CD4-positive, CD25-positive, alpha-beta regulatory T cell (primary cell): ENCODE measurements at places on chromosomes 11 and 22.

GRCh38 chr11:123678246-123678645, 23.8 kb upstream of the SCN3B start:
- no peak for DNase-seq

GRCh38 chr11:17845431-17845881, 110.9 kb downstream of the KCNC1 start:
- DNase-seq, result no peak

DNA sequence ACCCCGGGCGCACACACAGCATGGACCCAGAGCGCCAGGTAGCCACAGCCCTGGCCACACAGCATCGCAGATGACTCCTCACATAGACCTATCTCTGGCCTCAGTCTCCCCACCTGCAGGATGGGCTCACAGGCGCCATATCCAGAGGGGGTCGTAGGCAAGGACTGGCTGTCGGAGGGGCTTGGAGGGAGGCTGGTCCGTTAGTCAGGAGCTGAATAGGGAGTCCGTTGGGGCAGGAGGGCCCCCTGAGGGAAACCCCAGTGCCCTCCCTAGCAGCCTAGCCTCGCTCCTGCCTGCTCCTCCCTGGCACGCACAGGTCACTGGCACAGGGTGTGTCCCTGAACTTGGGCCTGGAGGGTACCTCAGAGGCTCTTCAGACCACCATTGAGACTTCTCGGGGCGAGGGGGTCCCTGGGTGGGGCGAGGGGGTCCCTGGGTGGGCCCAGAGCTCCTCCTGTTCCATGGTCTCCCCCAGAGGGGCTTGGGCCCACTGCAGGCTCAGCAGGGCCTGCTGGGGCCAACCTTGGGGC, 2.0 kb downstream of the PLXNB2 start:
- DNase-seq, result no peak

DNA sequence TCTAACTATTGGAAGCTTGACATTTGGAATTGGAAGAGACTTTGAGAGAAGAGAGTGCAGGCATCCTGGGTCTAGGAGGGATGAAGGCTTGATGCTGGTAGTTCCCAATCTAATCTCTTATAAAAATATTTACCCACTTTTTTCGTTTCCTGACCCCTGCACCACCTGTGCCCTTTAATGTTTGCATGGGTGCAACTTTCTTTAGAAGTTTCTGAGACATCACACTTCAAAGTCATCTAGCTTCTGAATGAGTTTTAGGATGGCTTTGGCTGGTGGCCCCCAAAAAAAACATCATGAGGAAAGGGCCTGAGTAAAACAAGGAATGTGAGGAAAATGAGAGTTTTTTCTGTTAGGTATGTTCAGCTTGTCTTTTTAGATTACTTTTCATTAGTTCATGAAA, 1.1 kb downstream of the POLD3 start:
- no peak for DNase-seq

DNA sequence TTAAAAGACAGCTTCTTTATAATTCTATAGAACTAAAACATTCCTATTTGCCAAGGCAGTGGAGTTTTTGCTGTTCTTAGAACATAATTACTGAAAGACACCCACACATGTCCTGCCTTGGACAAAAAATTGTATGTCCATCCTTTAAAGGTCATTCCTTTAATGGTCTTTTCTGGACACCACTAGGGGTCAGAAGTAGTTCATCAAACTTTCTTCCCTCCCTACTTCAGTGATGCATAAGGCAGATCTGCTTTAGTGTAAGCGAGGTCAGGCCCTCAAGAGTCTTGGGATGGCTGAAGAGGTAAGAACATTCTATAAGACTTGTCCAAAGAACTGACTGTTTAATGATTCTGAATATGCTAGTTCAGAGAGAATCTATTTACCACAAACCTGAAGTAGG, 4.3 kb upstream of the OR51V1 start:
- DNase-seq, result no peak

- no peak for DNase-seq
These were observed 586.7 kb upstream of the CHORDC1 start for GRCh38 chr11:90809581-90809980.

DNA sequence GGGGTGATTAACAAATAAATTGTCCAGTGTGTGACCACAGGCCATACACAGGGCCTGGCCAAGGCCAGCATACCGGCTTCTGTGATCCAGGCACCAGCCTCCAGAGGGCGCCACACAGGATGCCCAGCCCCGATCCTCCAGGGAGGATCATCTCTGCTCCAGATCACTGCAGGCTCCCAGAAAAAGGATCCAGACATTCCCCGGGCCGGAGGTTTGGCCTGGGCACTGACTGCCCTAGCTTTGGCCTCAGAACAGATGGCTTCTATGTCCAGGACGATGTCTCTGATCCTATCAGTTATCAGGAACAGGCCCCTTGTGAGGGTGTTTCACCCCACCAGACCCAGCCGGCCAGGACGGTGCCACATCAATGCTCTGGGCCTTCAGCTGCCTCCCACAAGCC, 74.5 kb upstream of the LMO1 start:
- DNase-seq, result no peak

- peak; percentile 49 for DNase-seq
These were observed 486 bp downstream of the STIM1 start for GRCh38 chr11:3855808-3856491.

- DNase-seq, result no peak
These were observed 9.0 kb upstream of the SPINDOC start for GRCh38 chr11:63804259-63804658.

DNA sequence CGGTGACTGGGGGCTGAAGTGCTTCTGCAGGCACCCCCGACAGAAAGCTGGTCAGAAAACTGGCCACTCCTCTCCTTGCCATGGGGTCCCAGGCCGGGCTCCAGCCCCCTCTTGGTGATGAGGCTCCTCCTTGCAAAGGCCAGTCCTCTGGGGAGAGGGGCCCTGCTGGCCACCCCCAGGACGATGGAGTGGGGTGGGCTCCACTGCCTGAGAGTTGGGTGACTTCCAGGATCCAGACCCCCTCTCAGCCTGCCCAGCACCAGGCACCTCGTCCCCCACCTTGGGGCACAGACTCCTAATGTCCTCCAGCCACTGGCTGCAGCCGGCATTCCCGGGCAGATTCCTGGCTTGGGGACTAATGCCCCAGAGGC, 441 bp upstream of the RPS6KA4 start:
- DNase-seq, result no peak

- peak; percentile 79 for DNase-seq
These were observed 7.5 kb downstream of the HSPA8 start for GRCh38 chr11:123054301-123055065.

DNA sequence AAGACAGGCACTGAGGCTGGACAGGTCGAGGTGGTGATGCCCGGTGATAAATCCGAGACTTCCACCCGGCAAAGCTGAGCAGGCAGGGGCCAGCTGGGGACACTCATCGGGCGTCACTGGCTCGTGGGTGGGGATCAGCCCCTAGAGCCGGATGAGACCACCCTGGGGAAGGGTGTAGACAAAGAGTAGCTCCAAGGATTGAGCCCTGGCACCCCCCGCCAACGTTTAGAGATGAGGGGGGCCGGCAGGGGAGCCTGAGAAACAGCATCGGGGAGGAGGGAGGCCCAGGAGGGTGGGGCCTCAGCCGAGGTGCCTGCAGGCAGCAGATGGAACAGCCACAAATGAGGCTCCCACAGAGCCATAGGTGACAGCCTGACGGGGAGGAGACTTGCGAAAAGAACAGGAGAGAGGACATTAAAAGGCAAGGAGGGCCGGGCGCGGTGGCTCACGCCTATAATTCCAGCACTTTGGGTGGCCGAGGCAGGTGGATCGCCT, 27.4 kb upstream of the CBX7 start:
- DNase-seq, result no peak

GRCh38 chr11:117998664-117999353, 12.6 kb downstream of the IL10RA start:
- no peak for DNase-seq

- no peak for DNase-seq
These were observed 964.5 kb upstream of the CHORDC1 start for GRCh38 chr11:91187314-91187713.

DNA sequence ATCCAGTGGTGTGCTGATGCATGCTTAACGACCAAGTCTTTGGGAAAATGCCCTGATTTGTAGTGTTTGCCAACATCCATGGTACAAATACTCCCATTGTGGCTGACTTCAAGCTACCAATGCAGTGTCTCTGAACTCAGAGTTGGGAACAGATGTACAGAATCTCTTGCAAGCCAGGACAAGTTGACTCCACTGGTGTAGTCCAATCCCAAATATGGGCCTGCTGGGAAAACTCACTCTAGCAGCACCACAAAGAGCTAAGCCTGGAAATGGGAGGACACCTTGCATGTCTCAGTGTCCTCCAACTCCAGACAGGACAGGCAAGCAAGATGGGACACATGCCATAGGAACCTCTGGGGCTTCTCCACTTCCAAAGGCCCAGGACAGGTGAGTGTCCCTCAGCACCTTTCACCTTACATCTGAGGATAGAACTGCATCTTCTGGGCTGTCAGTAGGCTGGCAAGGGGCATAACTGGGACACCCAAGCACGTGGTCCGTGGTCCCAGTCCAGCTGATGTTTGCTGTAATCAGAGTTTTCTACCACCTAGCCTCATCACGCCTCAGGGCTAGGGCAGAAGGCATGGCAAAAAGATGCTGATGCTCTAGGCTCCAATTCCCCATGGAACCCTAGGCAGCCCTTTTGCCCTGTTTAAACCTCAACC, 6.5 kb downstream of the LMO1 start:
- DNase-seq, result no peak

DNA sequence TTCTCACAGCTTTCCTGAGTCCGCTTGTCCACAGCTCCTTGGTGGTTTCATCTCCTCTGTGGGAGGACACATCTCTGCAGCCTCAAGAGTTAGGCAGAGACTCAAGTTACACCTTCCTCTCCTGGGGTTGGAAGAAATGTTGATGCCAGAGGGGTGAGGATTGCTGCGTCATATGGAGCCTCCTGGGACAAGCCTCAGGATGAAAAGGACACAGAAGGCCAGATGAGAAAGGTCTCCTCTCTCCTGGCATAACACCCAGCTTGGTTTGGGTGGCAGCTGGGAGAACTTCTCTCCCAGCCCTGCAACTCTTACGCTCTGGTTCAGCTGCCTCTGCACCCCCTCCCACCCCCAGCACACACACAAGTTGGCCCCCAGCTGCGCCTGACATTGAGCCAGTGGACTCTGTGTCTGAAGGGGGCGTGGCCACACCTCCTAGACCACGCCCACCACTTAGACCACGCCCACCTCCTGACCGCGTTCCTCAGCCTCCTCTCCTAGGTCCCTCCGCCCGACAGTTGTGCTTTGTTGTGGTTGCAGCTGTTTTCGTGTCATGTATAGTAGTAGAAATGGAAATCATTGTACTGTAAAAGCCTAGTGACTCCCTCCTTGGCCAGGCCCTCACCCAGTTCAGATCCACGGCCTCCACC, 11.7 kb downstream of the RASD2 start:
- DNase-seq, result peak; percentile 74

GRCh38 chr11:65744699-65745042, 24.1 kb upstream of the RNASEH2C start:
- no peak for DNase-seq

DNA sequence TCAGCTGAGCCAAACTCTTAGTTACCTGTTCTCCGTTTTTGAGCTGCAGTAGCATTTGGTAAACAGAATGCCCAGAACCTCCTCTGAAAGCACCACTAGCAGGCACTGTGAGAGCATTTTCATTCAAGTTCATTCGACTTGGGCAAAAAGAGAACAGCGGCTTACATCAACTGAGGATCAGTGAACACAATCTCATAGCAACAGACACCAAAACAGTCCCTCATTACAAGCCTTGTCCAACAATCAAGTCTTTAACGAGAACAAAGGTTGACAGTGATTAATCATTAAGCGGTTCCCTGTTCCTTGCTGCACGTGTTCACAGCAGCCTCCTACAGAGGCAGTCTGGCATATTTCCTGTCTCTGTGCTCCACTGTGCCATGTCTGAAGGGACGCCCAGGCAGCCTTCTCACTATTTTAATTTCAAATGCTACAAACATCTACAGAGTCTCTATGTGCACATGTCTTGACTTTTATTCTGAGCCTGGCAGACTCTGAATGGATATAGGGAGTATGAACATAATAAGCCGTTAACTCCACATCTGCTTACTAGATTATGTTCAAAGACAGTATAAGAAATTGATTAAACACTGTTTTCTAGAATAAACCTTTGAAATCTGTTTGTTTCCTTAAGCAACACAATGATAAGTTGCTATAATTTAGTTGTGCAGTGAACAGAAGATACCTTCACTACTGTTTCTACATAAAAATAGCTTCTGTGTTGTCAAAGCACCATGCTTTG, 88.3 kb upstream of the MTMR2 start:
- peak; percentile 67 for DNase-seq

- DNase-seq, result no peak
These were observed 474 bp upstream of the CHADL start for GRCh38 chr22:41241133-41241676.

DNA sequence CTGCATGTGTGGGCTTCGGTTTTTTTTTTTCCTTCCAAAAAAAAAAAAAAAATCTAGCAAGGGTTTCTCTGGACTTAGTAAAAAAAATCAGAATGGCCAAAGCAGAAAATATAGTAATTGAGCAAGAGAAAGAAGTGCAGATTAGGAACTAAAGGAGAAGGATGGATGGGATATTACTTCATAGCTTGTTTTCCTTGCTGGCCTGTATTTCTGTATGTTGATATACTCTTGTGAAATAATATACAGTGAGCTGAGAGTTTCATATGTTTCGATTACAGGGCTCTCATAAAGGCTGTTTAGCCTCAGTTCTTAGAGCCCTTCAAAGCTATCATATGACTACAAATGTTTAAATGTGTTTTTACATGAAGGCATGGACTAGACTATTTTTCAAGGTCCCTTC, 34.3 kb upstream of the NFRKB start:
- DNase-seq, result no peak

DNA sequence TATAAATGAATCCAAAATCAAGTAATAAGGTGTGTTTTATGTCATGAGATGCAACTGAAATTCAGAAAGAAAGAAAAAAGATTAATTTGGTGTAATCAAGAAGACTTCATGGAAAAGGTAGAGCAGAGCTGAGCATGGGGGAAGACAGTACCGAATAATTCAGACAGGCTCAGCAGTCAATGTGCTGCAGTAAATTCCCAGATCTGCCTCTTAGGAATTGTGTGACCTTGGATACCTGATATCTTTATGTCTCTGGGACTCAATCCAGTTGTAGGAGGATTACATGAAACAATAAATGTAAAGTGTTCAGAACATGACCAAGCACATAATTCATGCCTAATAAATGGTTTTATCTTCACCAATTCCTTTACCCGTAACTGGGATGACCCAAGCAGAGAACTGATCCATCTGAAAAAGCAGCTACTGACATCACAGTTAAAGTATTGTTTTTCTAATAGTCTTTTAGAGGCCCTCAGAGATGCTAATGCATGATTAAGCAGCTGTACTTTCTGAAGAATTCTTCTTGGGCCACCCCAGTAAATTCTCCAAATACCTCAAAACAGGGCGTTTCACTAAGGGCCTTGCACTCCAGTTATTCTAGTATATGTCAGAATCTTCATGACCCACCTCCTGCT, 7.8 kb downstream of the MS4A12 start:
- DNase-seq, result no peak

DNA sequence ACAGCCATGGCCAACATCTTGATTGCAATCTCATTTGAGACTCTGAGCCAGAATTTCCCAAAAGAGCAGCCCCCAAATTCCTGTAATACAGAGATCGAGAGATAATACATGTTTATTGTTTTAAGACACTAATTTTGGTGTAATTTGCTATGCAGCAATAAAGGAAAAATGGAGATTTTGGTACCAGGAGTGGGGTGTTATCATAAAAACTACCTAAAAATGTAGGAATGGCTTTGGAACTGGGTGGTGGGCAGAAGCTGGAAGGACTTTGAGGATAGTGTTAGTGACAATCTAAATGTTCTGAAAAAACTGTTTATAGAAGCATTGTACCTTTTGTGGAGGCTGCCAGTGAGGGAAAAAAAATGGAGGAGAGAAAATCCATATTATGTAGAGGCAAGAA, 32.4 kb downstream of the C11orf96 start:
- DNase-seq, result no peak
